ENCODE measurements at places on chromosomes 11 and 22. TPM values are rescaled to one million over a fixed set of nuclear protein-coding genes. Genes with fewer than 3 reads are reported as not detected.

FGF19 gene
- total RNA-seq = not detected

PRODH gene
- total RNA-seq = 0.35 TPM

CARD18 gene
- total RNA-seq = not detected

C11orf91 gene
- total RNA-seq = not detected

OR10D3 gene
- total RNA-seq = not detected

TRIM51 gene
- total RNA-seq = not detected

MMP13 gene
- total RNA-seq = not detected

PLXNB2 gene
- total RNA-seq = 23.5 TPM

KRTAP5-10 gene
- 0.20 TPM for total RNA-seq

SLC43A3 gene
- 101 TPM for total RNA-seq

GSTT2B gene
- total RNA-seq = not detected

FGF3 gene
- total RNA-seq = not detected

RBM4 gene
- total RNA-seq = 109 TPM

CECR2 gene
- total RNA-seq = not detected

ASPHD2 gene
- total RNA-seq = 11.8 TPM

E2F8 gene
- 40.8 TPM for total RNA-seq

P4HA3 gene
- not detected for total RNA-seq

EFEMP2 gene
- 13.8 TPM for total RNA-seq

PRR33 gene
- total RNA-seq = 0.08 TPM

DGCR6 gene
- total RNA-seq = 0.91 TPM

ANGPTL5 gene
- not detected for total RNA-seq

DNHD1 gene
- 18.5 TPM for total RNA-seq

TCIRG1 gene
- 295 TPM for total RNA-seq

SLC22A12 gene
- not detected for total RNA-seq

CCDC87 gene
- not detected for total RNA-seq

CLMP gene
- total RNA-seq = 0.81 TPM

RAB3IL1 gene
- total RNA-seq = not detected

SMIM35 gene
- total RNA-seq = 0.45 TPM

LIPT2 gene
- 2.6 TPM for total RNA-seq

DRD2 gene
- 0.30 TPM for total RNA-seq

TMEM135 gene
- 38.3 TPM for total RNA-seq

Measured in activated CD4-positive, alpha-beta memory T cell treated with anti-CD3 and anti-CD28 coated beads, Interleukin-2, amount 10 ng/mL, durations not matched to agents 7 days and 5 days (primary cell).